ENCODE measurements at places on chromosomes 16 and 17. TPM values are rescaled to one million over a fixed set of nuclear protein-coding genes. Genes with fewer than 3 reads are reported as not detected.

Gene SOX15
- under 0.01 TPM for total RNA-seq

DNA sequence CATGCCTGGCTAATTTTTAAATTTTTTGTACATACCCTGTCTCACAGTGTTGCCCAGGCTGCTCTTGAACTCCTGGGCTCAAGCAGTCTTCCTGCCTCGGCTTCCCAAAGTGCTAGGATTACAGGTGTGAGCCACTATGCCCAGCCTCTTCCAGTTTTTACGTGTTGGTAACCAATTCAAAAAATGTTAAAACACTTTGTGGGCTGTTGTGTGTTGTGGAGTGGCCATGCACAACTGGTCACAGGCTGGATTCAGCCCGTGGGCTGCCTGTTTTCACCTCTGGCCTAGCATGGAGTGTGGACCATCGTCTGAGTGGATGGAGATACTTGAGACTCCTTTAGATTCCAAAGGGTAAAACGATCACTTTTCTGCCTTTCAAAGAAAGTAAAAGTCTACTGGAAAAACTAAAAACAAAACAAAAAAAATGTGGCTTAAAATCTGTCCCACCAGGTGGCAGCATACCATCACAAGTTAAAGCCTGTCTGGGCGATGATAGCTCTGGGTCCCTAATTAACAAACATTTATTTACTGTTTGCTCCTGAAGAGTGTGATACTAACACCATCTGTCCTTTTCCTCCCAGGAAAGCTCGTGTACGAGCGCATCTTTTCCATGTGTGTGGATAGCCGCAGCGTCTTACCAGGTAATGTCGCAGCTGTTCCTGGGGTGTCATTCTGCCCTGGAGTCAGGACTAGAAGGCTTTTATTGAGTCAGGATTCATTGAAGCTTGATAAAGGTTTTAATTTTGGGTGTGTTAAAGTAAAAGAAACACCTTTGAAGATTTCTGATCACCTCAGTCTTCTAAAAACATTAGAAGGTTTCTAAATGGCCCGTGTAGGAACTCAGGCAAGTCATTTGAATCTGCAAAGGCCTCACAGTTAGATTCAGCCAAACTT is 45.8 kb downstream of the VPS35L start:
- peak; percentile 65 for DNase-seq

GRCh38 chr16:72924537-72924926 is 123.4 kb downstream of the ZFHX3 start:
- no peak for DNase-seq

DNA sequence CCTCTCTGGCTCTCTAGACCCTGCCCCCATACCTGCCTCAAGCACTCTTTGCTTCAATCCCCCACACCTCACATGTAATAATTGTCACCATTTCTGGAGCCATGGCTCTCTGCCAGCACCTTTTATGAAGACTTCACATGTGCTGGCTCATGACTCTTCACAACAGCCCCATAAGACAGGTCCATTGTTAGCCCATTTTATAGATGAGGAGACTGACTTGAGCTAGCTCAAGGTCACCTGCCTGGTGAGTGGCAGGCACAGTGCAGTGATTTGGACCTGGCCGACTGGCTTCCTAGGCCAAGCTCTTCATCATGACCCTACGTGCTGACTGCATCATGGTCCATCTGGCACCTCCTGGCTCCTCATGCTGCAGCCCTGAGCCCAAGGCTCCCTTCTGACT is 25.0 kb downstream of the FAM20A start:
- DNase-seq: no peak

Measured in fibroblast of villous mesenchyme (primary cell).